HS-27A (cell line): ENCODE measurements at places on chromosomes 11 and 22.

GRCh38 chr22:40610329-40610850 lies 26.1 kb downstream of the MRTFA start:
- DNase-seq: no peak

GRCh38 chr22:46138058-46138797 lies 12.1 kb upstream of the PPARA start:
- no peak for DNase-seq

DNA sequence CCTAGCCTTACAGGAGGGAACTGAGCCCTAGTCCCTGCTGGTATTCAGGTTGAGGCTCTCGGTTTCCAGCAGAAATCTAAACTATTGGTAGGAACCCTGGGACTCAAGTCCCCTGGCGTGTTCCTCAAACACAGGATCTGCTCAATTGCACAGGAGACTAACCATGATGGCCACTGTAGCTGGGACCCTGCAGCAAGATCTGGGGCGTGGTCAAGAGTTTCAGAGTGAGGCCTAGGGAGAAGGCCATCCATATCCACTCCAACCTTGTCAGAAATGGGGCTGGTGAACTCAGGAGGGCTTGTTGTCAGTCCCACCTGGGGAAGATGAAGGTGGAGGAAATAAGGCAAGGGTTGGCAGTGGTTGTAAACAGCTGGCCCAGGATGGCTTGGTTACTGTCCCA lies 49.9 kb upstream of the PAX6 start:
- no peak for DNase-seq

- no peak for DNase-seq
Measured at GRCh38 chr22:43922123-43922522, 1.5 kb upstream of the PNPLA3 start.

DNA sequence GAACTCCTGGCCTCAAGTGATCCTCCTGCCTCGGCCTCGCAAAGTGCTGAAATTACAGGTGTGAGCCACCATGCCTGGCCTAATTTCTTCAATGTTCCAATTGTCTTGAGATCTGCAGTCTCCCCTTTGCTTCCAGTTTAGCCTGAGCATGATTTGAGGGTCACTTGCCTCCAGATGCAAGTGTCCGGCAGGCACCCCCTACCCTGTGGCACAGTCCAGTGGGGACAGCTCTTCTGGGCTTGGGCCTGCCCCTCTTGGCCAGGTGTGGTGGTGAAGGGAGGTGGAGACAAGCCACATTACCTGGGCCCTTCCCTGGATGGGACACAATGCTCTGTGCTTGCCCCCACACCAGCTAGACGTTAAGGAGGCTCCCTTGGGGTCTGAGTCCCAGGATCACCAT lies 21.3 kb upstream of the CACNG2 start:
- DNase-seq: no peak

DNA sequence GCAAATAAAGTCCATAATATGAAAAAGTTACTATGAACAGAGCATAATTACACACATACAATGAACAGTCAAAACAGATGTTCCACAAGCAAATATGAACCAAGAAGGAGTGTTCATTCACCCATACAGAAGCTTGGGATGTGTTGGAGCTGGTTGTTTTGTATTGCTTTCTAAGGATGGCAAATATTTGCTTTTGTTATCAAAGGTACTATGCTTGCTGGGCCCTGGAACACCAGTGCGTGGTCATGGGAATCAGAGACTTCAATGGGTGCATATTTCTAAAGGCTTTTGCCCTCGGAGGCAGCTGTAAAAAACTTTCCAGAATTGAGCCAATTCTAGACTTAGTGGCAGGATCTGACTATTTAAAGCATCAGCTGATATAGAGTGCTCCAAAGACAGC lies 85.1 kb downstream of the BARX2 start:
- no peak for DNase-seq

DNA sequence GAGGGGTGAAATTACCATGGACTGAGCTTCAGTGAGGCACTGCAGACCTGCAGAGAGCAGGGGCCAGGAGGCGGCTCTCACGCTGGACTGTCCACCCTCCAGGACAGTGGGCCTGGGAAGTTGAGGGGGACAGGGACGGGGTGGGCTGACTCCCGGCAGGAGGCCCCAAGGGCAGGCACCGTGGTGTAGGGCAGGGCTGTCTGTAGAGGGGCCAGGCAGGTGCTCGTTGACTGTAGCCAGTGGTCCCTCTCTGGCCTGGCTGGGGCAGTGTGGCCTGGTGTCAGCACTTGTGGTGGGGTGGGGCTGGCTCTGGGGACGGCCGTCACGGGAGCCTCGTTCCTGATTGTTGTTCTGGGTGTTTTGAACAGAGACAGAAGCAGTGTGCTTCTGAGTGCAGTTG lies 46.4 kb downstream of the MUC6 start:
- no peak for DNase-seq

DNA sequence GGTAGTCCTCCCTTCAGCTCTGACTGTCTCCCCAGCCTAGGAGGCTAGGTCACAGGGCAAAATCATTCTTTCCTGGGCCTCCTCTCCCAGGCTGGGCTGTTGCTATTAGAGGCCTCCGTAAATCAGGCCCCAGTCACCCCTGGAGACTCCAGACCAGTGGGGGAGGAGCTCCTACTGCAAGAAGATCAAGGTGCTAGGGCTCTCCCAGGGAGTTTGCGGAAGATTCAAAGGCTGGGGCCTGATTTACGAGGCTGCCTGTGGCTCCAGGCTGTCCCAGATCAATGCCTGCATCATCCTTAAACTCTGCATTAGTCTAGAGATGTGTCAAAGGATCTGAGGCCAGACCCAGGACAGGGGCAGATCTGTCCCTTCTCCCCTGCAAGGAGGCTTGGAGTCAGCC lies 346.2 kb downstream of the TENM4 start:
- no peak for DNase-seq

- no peak for DNase-seq
Measured at GRCh38 chr11:134630861-134631260, 218.8 kb upstream of the B3GAT1 start.

DNA sequence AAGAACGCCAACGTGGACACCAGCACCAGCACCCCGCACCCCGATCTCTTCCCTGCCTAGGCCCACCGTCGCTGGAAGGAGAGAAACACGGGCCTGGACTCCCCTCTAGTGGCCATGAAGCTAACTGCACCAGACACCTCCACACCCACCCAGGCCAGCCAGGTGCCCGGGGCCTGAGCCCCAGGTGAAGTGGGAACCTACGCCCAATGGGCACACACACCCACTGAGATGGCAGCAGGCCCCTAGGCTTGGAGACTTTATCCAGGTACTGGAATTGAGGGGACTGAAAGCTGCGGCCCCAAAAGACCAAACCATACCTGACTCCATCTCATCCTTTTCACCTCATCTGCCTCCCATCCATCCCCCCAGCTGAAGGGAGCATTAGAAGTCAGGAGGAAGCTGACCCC lies 81.0 kb downstream of the BUD13 start:
- DNase-seq: no peak

- DNase-seq: no peak
Measured at GRCh38 chr11:118171269-118172062, 5.0 kb downstream of the SCN2B start.

DNA sequence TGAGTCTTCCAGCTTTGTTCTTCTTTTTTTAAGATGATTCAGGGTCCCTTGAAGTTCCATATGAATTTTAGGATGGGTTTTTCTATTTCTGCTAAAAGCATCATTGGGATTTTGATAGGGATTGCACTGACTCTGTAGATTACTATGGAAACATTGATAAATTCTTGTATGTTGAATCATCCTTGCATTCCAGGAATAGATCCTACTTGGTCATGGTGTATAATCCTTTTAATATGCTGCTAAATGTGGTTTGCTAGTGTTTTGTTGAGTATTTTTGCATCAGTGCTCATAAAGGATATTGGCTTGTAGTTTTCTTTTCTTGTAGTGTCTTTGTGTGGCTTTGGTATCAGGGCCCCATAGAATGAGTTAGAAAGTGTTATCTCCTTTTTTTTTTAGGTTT lies 34.9 kb upstream of the PHOX2A start:
- DNase-seq: peak; percentile 64

GRCh38 chr11:130458410-130458729 lies 9.9 kb downstream of the ADAMTS15 start:
- DNase-seq: no peak

DNA sequence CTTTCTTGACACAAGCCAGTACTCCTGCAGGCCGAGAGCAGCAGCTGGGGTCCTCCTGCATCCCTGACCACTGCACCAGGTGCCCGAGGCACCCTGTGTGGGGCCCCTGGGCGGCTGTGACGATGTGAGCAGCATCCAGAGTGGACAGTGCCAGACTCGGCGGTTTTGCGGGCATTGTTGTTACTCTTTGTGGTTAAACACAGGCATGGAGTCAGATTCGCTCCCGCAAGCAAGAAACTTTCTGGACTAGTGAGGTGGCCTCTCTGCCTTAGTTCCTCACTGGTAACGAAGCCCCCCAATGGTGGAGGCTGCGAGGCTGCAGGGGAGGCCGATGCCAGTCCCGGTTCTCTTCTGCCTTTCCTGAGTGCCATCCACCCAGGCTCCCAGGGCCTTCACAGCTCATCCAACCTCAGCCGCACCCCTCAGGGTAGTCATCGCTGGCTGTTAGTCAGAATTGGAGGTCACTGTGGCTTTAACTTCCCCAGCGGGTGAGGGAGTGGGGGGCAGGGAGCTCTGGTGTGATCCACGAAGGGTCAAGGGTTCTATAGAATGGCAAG lies 3.7 kb upstream of the CLDN5 start:
- DNase-seq: no peak

DNA sequence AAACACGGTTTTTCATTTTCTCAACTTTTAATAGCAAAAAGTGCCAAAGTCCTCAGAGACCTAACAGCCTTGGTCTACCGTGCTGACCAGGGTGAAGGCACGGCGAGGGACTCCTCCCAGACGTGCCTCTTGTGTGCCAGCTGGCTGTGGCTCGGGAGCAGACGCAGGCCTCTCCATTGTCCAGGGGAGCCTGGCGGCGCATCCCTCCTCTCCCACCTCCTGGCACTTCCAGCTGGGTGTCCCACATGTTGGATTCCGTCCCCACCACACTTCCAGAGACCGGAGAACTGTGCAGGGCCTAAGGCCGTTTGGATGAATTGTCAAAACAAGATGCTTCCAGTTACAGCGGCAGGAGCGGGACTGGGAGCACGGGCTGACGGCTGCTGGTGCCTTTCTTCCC lies 11.6 kb downstream of the CDPF1 start:
- DNase-seq: no peak

GRCh38 chr11:67663532-67664212 lies 10.8 kb downstream of the ALDH3B2 start:
- no peak for DNase-seq

DNA sequence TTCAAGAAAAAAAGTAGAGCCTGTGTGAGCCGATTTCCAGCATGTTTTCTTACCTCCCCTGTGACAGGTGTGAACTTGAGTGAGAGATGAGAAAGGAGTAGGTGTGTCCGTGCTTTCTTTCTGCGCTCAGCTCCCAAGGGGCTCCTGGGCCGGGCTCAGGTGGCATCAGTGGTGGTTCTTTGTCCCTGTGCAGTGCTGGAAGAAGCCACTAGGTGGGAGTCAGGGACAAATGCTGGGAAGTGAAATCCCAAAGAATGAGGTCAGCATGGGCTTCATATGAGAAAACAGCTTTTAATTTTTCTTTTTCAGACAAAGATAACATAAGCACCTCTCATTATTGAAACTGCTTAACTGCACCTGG lies 57.8 kb downstream of the PPFIBP2 start:
- DNase-seq: no peak

DNA sequence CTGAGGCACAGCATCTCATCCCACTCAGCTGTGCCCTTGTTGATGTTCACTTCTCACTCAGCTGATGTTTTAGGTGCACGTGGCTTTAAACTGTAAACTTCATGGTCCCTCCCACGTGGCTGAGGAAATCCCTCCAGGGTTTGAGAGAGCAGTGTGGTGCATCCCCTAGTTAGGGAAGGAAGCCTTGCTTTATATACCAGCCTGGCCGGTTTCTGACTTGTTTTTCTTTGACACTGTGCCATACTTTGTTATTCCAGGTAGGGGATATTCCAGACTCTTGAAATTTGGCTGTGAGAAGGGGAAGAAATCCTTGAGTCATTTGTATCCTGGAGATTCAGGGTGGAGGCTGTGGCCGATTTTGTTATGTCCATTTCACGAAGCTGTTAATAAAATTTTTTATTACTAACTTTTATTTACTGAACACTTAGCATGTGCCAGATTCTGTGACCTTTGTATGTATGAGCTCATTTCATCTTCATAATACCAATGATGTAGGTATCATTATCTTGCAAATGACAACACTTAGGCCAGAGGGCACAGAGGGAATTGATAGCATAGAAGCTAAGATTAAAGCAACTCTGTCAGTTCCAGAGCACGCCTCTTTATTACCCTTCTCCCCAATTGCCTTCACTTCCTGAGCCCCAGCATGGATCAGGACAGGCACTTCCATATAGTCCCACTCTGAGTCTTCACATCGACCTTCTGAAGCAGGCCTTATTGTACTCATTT lies 116.6 kb downstream of the NAV2 start:
- no peak for DNase-seq

DNA sequence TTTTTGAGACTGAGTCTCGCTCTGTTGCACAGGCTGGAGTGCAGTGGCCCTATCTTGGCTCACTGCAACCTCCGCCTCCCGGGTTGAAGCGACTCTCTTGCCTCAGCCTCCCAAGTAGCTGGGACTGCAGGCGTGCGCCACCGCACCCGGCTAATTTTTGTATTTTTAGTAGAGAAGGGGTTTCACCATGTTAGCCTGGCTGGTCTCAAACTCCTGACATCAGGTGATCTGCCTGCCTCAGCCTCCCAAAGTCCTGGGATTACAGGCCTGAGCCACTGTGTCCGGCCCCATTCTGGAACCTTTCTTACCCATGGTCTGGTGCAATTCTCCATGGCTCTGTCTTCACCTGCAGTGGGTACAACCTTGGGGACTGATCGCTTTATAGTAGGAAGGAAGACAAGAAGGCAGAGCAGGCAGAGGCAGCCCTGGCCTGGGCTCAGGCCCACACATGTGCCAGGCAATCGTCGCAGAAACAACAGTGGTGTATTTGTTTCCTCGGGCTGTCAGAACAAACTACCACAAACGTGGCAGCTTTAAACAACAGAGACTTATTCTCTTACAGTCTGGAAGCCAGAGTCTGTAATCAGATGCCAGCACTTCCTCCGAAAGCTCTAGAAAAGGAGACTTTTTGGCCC lies 4.0 kb upstream of the PTGDR2 start:
- DNase-seq: no peak

DNA sequence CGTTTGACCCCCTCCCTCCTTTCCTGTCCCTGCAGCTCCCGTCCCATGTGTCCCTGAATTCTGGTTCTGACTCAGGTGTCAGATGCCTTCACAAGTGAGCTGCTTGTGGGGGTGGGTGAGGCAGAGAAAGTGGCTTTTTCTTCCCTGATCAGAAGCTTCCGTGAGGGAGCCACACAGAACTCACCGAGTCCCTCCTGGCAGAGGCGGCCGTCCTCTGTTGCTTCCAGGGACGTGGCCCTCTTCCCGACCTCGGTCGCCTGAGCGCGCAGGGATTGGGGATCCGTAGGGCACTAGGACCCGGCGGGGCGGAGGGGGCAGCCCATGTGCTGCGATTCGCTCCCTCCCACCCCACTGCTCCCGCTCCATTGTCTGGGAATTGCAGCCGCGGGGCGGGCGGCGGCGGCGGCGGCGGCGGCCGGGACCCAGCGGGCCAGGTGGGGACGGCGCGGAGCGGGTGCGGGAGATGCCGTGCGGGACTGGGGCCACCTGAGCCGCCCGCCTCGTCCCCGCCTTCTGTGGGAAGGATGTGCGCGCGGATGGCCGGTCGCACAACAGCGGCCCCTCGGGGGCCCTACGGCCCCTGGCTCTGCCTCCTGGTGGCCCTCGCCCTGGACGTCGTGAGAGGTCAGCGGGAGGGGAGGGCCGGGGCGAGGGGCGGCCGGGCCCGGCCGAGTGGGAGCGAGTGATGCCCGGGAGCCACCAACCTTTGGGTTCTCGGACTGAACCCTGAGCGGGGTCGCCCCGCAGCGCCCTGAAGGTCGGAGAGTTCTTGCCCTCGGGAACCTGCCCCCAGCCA lies at the start of gene TMEM132A:
Gene TMEM132A (plus strand): TSS at position 351 of the 796 bp plus-strand sequence. CDS start 174 bp downstream, at position 525.
- DNase-seq: no peak

- peak; percentile 82 for DNase-seq
Measured at GRCh38 chr11:46249103-46249937, 28.1 kb upstream of the CREB3L1 start.
